ENCODE measurements at places on chromosomes 12 and 14. TPM values are rescaled to one million over a fixed set of nuclear protein-coding genes. Genes with fewer than 3 reads are reported as not detected.

DNA sequence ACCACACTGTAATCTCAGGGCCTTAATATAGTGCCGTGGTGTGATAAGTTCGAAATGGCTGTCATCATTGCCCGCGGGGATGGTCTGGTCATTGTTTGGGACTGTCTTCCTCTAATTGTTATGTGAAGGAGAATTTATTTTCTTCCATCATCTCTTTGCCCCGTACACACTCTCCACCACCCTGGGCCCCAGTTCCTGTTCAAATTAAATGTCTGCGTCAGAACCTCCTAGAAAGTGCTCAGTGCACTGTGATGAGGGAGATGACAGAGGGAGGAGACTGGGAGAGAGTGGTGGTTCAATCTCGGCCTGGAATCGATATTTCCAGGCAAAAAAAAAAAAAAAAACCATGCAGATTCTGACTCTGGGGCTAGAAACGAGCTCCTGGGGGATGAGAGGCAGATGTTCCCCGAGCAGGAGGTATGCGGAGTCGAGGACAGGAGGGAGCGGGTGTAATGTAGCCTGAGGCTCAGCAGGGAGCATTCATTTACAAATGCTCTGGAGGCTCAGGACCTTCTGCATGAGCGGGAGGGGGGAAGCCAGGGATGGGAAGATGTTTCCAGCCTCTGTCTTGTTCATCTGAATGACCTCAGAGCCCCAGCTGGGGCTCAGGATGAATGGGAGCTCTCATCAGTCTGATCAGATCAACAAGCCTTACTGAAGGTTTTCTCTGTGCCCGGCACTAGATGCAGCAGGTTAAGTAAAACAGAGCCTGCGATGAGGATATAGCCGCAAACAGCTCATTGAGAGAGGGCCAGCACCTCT, 219.5 kb downstream of the TBX5 start:
- no peak for DNase-seq

DNA sequence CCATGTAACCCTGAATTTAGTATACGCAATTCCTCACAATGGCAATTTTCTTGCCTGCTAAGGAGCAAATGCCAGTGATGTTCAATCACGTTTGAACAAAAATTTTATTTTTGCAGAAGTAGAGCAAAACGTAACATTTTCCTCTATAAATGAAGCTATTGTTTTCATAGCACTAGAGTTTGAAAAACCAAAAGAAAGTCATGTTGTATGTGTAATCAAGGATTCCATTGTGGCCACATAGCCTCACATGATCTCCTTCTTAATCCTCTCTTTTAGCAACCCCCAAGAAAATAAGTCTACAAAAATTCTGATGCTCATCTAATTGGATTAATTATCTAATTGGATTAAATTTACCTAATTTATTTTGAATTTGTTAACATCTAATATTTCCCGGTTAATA, 1217.4 kb upstream of the FLRT2 start:
- no peak for DNase-seq

GRCh38 chr12:50934981-50935807, 17.1 kb upstream of the HIGD1C start:
- no peak for DNase-seq

GRCh38 chr12:111546758-111547383, 52.2 kb downstream of the ATXN2 start:
- no peak for DNase-seq

DNA sequence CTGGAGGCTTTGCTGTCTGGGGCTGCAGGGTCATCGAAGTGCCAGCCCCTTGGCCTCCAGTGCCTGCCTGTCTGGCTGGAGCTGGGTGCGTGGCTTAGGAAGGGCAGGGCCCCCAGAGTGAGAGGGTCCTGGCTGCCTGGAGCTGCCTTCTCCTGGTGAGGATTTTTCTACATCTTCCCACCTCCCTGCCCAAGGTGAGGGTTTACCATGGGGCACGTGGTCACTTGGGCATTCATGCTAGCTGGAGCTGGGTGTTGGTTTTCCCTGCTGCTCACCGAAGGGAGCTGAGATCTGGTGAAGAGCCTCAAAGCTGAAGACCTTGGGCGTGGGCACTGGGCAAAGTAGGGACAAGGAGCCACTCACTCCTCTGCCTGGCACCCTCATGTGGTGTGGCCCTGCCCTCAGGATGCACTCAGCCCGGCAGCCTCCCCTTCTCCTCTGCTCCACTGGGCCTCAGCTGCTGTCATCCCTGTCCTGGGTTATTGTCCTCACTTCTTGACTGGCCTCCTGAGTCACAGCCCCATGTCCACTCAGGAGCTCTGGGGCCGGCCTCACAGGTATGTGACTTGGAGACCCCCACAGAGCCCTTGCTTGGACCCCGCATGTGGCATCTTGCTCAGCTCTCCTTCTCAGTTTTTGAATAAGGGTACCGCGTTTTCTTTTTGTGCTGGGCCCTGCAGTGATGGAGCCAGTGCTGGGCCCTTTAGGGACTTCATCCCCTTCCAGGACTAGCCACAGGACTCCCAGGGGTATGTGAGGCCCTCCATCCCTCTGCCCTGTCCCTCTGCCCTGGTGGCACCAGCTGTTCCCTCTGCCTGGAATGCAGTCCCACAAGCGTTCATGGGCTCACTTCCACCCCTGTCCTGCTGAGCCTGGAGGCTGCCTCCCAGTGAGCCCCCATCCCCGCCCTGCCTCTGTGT, 1.6 kb downstream of the CEP170B start:
- DNase-seq: peak; percentile 3

GRCh38 chr12:44930972-44931600, 55.0 kb upstream of the NELL2 start:
- no peak for DNase-seq

Gene PPP4R4
- total RNA-seq: 4.2 TPM

All from activated T-cell treated with anti-CD3 and anti-CD28 coated beads, Interleukin-2, amount 50 U/mL, for 4 hours (primary cell).